ENCODE measurements at places on chromosomes 6 and 20.

DNA sequence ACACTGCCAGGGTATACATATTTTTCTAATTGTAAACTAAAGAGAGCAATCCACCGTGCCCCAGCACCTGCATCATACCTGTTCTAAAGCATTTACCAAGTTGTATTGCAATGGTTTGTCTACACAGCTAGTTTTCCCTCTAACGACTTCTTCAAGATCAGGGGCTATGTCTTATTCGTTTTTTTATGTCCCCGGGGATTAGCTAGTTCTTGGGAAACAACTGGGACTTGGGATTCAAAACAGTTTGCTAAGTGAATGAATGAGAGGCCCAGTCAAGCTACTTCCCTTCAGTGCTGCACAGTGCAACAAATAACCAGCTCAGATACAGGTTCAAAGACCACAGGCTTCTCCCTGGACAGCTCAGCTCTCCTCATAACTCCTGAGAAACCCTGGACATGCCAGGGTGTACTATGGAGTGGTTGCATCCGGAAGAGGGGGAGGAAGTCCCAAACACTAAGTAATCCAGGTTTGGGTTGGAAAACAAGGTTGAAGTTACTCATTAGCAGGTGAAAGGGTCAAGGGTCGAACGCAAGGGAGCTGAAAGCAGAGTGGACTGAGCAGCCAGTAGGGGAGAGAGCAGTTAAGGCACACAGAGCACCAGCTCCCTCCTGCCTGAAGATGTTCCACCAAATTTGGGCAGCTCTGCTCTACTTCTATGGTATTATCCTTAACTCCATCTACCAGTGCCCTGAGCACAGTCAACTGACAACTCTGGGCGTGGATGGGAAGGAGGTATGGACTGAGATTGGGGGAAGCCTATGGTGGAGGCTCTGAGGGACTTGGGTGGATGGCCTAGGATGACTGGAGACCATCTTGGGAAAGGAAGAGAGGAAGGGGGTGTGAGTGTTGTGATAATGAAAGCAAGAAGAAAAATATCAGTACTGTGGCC lies at the start of gene APOM:
TSS of gene APOM (plus strand) at position 546 of the 889 bp plus-strand sequence. CDS start at position 619, 73 bp downstream.
- no peak for DNase-seq

DNA sequence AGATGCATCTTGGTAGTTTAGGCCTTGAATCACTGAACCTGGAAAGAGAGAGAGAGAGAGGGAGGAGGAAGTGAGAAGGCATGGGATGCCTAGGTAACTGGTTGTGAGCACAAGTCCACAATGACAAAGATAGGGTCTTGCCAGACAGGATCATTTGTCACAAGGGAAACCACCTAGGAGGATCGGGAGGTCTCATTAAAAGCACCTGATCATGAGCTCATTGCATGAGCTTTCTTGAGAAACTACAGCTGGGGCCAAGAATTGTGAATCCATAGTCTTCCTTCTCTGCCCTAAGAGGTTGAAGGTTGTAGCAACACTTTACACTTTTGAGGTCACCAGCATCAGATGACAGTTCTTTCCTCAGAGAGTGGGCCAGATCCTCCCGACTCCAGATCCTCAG lies 195.7 kb downstream of the CD83 start:
- DNase-seq, result no peak

- no peak for DNase-seq
These were observed 98.9 kb downstream of the KIF16B start for GRCh38 chr20:16474363-16474762.

DNA sequence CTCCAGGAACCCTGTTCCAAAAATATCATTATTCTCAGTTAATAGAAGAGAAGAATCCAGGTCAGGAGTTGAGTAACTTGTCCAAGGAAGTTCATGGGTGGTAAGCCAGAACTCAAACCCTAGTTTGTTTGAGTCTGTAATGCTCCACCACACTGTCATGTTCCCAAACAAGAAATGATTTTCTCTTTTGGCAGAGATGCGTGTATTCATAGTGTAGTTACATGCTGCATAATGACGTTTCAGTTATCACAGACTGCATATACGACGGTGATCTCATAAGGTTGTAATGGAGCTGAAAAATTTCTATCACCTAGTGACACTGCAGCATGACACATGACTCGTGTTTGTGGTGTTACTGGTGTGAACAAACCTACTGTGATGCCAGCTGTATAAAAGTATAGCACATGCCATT lies 102.6 kb downstream of the TULP4 start:
- no peak for DNase-seq

GRCh38 chr6:115891111-115891669 lies 169.5 kb downstream of the FRK start:
- no peak for DNase-seq

- no peak for DNase-seq
These were observed 95.9 kb upstream of the PRL start for GRCh38 chr6:22392711-22393110.

DNA sequence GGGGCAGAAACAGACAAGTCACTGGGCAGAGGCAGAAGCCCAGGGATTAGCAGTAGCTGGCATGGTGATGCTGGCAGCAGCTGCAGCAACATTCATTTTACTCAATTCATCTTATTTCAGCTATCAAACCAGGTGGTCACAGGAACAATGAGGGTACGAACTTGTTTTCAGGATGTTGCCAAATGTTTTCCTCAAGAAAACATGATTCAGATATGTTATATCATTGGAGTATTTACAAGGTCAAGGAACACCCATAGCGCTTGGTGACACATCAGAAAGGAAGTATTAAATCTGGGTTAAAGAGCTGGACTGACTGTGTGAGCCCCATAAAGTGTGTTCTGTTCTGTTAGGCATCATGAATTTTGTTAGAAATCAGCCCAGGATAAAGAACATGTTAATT lies 456.9 kb upstream of the ID4 start:
- DNase-seq, result no peak

GRCh38 chr20:61806314-61806713 lies 259.4 kb downstream of the TAF4 start:
- no peak for DNase-seq

GRCh38 chr6:85756982-85757381 lies 114.3 kb upstream of the SYNCRIP start:
- no peak for DNase-seq

GRCh38 chr6:134169871-134170486 lies 117.6 kb upstream of the SLC2A12 start:
- no peak for DNase-seq

DNA sequence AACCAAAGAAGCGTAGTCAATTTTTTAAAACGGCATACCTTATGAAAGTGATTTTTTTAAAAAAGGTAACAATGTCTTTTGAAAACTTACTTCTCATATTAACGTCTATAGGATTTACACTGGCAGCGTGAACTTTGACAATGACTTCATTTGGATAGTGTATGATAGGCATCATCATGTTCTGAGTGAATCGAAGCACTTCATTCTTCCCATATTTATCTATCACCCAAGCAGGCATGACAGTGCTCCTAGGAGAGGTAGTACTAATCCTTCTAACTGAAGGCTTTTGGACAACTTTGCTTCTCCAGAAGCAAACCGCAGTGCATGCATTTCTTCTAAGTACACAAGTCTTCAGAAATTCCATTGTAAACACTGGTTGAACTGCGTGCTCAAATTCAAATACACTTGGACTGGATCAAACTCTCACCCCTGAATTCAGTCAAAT lies 618 bp downstream of the RTN4IP1 start:
- no peak for DNase-seq

DNA sequence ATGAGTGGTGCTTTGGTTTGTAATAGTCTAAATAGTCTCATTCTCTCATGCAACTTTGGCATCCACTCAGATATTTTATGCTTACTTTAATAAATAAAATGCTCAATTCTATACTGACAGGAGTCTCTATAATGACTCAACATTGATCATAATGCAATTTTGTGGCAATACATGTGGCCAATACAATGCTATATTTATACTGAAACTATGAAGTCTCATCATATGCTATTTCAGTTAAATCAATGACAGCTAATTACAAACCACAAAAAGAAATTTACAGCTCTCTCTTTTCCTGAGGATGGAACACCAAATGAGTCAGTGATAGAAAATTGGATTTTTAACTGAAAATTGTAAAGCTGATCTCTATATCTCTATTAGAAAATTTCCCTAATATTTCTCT lies 77.1 kb downstream of the WASF1 start:
- DNase-seq, result no peak

- DNase-seq, result no peak
These were observed 2.1 kb upstream of the PERP start for GRCh38 chr6:138109042-138109997.

DNA sequence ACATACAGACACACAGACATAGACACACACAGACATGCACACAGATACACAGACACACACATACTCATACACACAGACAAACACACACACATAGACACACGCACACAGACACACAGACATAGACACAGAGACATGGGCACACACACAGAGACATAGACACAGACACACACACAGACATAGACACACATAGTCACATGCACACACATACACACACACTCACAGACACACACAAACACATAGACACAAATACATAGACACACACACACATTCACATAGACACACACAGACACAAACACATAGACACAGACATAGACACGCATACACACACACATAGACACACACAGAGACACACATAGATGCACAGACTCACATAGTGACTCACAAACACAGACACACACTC lies 13.5 kb downstream of the FOXF2 start:
- DNase-seq, result no peak

- no peak for DNase-seq
These were observed 10.5 kb upstream of the TBX18 start for GRCh38 chr6:84774985-84775284.

- no peak for DNase-seq
These were observed 12.4 kb upstream of the CSNK2A1 start for GRCh38 chr20:555976-556385.

DNA sequence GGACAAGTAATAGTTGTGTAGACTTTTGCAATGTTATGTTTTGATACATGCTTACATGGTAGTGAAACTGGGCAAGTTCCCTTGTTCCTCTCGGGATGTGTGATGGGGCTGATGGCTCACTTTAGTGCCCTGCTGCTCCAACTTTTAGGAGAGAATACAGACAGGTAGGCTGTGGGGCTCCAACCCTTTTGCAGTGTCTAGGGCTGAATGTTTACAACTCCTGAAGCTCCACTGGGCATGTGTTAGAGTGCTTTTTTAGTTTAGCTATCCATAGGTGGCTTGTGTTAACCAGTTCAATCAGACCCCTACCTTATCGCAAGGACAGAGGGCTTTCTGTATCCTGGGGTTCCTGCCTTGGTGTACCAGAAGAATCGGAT lies 33.8 kb downstream of the SERPINB6 start:
- no peak for DNase-seq

DNA sequence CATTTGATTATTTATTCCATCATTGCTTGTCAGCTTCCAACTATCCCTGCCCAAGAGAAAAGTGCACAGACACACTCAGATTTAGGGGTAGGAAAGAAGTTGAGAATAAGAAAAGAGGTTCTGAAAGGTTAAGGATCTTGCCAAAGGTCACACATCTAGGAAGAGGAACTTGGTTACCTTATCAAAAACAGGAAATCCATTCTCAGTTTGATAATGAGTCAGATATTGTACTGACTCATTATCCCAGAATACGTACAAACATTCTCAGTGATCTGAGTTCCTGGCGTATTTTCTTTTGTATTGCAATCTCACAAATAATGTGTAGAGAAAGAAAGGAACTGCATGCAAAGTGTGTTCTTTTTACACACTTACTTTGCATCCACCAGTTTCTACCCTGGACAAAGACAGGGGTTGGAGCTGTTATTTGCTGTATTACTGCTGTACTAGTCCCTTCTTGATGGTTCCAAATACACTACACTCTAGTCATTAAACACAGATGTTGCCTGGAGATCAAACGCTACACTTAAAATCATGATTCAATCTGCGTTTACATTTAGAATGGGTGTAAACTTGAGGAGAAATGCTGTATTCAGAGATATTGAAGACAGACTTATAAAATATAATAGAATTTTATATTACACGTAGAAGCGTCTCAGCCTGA lies 545.7 kb downstream of the PRKN start:
- no peak for DNase-seq

DNA sequence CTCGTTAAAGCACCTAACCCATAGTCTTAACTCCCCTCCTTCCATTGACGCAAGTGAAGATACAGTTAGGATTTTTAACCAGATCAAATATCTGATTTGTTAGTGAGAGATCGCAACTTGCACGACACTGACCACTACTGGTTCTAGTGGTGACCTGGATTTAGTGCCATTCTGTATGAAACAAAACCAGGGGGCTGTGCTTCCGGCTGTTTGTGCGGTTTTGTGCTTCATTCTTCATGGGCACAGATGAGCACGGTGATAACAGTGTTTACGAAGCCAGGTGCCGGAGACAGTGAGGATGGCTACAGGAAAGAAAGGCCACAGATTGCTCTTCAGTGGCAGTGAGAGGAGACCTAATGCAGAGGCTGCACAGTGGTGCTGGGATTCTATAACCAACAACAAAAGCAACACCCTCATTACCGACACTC lies 75.5 kb downstream of the NOL4L start:
- no peak for DNase-seq

DNA sequence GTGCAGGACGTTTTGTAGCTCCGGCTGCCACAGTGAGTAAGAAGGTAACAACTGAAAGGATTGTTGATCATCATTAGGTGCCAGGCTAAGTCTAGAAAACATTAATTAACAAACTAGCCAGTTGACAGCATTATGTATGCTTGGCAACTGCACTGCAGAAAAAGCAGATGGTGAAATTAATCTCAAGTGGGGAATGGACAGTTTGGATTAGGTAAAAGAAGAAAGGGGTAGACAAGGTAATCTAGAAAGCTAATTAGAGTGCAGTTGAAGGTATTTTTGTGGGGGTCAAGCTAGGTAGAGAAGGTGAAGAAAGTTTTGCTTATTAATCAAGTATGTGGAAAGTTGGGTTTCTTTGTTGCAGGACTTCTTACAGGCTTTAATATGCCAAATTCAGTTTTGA lies 69.7 kb upstream of the HINT3 start:
- DNase-seq, result no peak

GRCh38 chr6:43043310-43043709 lies 10.3 kb downstream of the CUL7 start:
- DNase-seq, result no peak

- DNase-seq, result no peak
These were observed 532 bp upstream of the SLC35F1 start for GRCh38 chr6:117906507-117906957.

DNA sequence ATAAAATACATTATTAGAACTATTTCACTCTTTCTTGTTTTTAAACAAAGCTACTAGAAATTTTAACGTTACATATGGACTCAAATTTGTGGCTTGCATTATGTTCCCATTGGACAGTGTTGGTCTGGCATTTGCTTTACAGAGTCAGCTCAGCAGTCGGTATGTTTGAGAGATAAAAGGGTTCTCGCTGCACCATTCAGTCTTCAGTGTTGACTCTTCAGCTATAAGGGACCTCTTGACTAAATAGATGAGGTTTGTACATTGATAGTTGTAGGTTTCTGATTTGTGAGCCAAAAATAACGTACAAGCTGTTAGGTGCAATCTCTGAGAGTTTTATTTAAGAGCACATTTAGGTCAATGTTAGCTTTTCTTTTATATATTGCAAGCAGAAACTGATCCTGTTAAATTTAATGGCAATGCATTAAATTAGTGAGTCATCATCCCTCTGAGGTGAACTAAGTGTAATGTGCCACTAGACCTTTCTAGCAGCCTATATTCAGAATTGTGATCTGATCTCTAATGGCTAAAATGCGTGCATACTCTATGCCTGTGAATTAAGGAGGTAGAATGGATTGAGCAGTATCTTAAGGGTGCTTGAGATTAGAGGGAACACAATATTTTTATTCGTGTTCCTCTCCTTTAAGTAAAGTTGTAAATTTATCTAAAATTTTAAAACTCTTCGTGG lies 485.6 kb upstream of the SYNCRIP start:
- DNase-seq, result no peak

GRCh38 chr6:20338156-20338555 lies 63.5 kb upstream of the E2F3 start:
- no peak for DNase-seq

- DNase-seq, result no peak
These were observed 5.6 kb downstream of the BIRC7 start for GRCh38 chr20:63241272-63241671.

Measured in iPS DF 19.7 (cell line).